MV-4-11 (cell line): ENCODE measurements at places on chromosomes 11 and 22.

DNA sequence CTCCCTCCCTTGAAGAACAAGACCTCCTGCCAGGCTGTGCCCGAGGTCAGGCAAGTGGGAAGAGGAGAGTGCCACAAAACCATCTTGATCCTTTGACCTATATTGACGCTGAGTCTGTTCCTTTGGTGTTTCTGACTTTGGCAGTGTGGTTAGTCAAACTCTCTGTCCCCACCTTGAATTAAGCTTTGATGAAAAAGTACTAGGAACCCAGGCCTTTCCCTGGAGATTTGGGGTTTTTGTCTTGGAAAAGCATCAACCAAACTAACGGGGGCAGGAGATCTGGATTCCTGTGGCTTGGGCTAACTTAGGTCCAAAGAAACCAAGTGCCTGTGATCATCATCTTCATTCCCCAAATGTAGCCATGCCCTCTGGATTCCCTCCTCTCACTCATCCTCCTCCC, 40.4 kb downstream of the ARFGAP2 start:
- no peak for DNase-seq

DNA sequence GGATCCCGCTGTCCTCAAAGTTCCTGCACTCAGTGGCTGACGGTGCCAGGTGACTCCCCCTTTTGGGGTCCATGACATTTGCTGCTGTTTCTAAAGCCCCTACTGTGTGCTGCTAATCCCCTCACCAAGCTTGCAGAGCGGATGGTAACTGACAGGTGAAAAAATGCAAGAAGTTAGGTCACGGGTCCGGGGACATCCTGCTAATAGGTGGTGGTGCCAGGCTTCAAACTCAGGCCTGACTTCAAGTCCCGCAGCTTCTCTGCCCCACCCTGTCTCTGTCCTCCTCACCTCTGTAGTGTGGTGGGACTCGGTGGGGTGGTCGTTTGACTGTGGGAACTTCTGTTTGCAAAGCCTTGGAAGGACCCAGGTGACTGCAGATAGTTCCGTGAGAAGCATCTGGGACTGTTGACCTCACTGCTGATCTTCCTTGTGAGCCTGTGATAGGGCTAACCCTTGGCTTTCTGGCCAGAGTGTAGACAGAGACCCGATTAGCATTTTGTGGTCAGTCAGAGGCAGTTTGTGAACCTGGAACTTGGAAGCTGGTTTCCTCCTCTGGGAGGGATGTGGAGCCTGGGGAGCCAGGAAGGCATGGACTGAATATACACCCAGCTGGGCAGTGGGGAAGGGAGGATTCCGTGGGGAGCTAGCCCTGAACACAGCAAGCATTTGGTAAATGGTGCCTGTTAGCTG, 115.4 kb upstream of the OR4B1 start:
- no peak for DNase-seq

DNA sequence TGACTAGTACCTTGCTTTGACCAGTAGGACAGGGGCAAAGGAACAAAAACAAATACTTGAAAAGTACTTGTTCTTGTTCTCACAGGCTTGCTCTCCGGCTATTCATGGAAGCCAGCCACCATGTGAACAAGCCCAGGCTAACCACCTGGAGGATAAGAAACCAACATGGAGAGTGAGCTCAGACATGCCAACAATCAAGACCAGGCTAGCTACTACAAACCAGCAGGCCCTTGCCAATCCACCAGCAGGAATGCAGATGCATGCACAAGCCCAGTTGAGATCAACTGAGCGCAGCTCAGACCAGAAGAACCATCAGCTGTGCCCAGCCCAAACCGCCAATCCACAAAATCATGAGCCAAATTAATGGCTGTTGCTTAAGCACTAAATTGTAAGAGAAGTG, 180.1 kb upstream of the ISX start:
- no peak for DNase-seq

DNA sequence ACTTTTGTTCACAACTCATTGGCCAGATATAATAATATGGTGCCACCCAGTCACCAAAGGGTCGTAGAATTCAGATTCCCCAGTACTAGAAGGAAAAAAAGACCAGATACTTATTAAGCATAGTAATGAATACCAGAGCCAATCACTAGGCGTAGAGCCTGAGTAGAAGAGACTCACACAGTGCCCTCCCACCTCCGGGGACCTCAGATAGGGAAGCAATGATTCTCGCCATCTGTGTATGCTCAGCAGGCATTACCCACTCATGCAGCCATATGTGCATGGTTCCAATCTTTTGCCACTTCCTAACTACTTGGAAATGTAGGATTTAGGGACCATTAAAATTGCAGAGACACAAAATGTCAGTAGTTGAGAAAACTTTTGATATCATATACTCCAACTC, 85.3 kb downstream of the C11orf87 start:
- no peak for DNase-seq

- DNase-seq = no peak
Observed at GRCh38 chr11:121930004-121930965, 185.7 kb downstream of the BLID start.

- DNase-seq = no peak
Observed at GRCh38 chr22:49300241-49300640, 527.4 kb downstream of the BRD1 start.
